ENCODE measurements at places on chromosomes 4 and X. TPM values are rescaled to one million over a fixed set of nuclear protein-coding genes. Genes with fewer than 3 reads are reported as not detected.

GRCh38 chr4:47891928-47892327 is 22.5 kb downstream of the NFXL1 start:
- DNase-seq = no peak

Gene TMEM35A
- 0.76 TPM for total RNA-seq

- no peak for DNase-seq
These were observed 24.3 kb upstream of the GPRIN3 start for GRCh38 chr4:89331686-89332544.

DNA sequence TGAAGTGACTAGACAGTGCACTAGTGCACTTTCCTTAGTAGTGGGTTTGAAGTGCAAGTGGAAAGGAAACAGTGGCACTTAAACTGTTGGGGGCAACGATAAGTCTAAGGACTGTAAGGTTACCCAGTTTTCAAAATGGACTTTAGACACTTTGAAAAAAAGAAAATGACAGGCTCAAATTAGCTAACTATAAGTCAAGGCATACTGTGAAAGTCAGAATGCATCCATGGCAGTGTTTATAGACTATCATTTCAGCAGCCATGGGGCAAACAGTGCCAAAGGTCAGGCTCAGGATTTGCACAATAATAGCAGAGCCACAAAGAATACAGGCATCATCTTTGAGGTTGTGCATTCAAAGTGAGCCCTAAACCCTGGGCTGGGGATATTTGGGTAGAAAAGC is 104.4 kb downstream of the CXCL13 start:
- DNase-seq = no peak

Gene HSFX4
- not detected for total RNA-seq

Gene MAGEB2
- not detected for total RNA-seq

DNA sequence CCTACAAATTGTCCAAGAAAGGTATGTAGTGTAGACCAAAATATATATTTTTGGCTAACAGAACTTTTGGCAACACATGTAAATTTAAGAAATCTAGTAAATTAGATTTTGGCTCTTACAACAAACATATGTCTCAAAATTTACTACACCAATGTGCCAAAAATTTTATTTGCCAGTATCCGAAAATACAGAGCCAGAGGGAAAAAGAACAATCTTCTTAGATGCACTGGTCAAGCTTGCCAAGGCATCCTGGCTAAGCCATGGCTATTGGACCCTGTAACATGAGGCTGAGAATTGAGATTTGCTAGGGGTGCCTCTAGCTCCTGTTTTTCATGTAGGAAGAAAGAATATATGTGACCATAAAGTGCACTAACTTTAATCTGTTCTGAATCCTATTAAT is 91.8 kb downstream of the GABRG1 start:
- DNase-seq = no peak

- DNase-seq = no peak
These were observed 30.6 kb downstream of the ABHD18 start for GRCh38 chr4:127995776-127996175.

DNA sequence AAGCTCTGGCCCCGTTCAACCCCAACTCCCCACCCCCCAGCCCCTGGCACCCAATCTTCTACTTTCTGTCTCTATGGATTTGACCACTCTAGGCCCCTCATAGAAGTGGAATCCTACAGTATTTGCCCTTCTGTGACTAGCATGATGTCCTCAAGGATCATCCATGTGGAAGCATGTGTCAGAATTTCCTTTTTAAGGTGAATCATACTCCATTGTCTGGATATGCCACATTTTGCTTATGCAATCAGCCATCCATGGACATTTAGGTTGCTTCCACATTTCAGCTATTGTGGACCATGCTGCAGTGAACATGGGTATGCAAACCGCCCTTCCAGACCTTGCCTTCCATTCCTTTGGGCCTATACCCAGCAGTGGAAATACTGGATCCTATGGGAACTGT is 15.5 kb downstream of the CCNQ start:
- DNase-seq = no peak

Data from left colon (tissue), 2 donors.